Pulmonary artery endothelial cell (primary cell): ENCODE measurements at places on chromosomes 7 and 10.

- no peak for DNase-seq
Measured at GRCh38 chr7:19508821-19509220, 200.0 kb downstream of the POLR1F start.

DNA sequence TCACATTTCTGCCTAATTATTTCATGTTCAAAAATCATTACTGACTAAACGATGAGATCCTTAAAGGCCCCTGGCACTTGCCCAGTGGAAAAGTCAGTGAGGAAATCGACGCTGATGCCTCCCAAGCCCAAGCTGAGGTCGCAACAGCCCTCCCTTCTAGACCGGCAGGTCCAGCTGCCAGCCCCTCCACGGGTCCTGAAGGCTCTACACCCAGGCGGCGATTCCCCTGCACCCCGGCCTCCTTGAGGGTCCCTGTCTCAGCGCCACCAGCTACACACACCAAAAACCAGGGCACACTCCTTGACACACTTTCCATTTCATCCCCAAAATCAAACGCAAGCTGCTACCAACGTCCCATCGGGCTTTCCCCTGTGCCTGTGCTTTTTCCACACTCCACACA is 200.1 kb upstream of the RNF32 start:
- no peak for DNase-seq

- no peak for DNase-seq
Measured at GRCh38 chr7:137626469-137627067, 220.2 kb downstream of the DGKI start.

- DNase-seq: no peak
Measured at GRCh38 chr10:61961278-61961677, 59.8 kb downstream of the ARID5B start.

GRCh38 chr10:74282151-74282847 is 131.3 kb downstream of the ADK start:
- DNase-seq: no peak

GRCh38 chr7:79009647-79010046 is 443.8 kb downstream of the MAGI2 start:
- no peak for DNase-seq

- DNase-seq: no peak
Measured at GRCh38 chr10:132840698-132841614, 55.0 kb upstream of the NKX6-2 start.

DNA sequence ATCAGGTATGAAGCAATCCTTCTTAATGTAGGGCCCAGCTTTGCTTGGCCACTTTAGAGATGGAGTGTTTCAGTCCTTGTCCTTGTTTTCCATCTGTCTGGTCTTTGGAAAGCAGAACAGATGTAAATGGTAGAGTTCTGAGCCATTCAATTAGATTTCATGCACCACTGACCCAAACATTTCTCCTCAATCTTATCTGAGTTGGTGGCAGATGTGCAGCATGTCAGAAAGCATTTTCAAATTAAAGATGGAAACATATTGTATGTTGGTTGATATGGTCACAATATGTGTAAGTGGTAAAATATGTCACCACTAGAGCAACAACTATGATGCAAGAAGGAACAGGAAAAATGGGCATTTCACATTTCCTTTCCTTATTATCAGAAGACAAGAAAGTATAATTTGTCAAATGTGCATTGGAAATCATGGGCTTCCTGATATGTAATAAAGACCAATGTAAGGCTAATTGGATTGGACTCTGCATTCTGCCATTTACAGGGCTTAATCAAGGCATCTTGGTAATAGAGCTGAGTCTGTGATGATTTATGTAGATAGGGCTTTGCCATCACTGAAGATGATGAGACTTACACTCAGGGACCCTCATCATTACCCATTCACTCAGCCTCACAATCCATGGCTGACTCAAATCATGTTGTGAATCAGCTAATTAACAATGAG is 750.7 kb downstream of the NRG3 start:
- no peak for DNase-seq

DNA sequence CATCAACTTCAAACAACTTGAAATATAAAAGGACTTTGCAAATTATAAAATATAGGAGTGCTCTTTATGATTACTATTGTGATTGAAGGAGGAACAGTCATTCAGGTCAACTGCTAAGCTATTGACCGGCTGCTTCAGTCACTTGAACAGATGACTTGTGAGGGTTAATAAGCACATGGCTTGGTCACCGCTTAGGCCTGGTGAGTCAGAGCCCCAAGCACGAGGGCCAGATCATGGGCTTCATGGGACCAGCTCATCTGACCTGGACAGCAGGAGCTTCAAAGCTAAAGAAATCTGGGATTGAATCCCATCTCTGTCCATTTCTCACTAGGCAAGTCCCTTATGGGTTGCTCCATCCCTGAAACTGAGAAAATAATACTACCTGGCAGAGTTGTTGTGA is 60.4 kb upstream of the ADO start:
- no peak for DNase-seq

DNA sequence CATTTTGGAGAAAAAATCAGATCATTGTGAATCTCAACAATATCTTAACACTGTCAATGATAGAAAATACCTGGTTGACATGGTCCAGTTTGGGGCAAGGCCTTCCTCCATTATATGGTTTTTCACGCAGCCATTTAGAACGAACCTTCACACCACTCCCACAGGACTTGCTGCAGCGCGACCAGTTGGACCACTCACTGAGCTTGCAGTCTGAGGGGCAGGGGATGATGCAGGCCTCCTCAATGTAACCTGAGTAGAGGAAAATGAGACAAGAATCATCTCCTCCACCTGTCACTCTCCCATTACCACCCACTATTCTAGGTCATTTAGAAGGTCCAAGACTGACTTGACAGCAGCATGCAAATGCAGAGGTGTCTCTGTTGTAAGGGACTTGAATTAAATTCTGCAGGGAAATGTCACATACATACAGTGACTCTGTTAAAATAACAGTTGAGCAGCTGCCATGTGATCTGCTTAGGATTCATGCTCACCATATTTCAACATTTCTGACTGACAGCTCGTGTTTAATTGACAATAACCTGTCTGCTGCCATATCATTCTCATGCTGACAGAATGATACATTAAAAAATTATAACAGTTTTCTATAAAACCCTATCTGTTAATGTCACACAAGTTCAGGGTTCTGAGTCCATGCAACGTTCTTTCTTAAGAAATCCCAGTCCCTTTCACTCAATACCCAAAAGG is 403.0 kb downstream of the THSD7A start:
- DNase-seq: no peak

DNA sequence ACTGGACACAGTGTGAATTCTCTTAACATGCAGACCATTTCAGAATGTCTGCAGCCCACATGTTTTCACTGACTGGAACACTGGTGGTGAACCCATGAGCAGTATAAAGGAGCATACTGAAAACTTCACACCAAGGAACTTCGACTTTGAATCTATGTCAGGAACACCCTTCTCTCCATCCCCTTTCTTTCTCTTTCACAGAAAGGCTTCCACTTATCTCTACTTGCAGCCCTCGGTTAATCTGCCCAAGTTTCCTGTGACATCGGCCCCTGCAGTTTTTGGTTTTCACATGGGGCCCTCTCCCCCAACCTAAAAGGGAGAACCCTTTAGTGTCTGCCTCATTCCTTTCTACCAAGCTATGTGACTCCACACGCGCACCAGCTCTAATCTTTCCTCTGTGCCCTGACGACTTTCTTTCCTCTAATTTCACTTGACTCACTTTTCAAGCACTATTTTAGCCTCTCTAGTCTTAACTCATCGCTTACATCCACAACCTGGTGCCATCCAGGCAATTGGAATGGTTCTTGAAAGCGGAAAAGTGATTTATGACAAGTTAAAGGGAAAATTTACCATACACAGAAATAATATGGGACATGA is 70.1 kb downstream of the RELN start:
- DNase-seq: no peak

- peak; percentile 41 for DNase-seq
Measured at GRCh38 chr10:25455980-25456567, 281.3 kb downstream of the GPR158 start.

- DNase-seq: no peak
Measured at GRCh38 chr7:55733241-55734140, 129.1 kb downstream of the SEPTIN14 start.

DNA sequence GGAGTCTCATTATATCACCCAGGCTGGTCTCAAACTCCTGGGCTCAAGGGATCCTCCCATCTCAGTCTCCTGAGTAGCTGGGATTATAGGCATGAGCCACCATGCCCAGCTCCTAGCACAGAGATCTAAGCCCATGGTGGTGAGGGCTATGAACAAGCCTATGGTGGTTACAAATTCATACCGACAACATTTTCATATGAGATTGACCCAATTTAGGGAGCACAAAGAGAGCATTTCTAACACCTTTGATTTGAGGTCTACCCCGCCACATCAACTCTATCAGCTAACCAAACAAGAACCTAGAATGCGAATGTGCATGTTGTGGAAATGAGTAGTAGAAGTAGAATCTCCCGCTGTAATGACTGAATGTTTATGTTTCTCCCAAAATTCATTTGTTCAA is 14.2 kb upstream of the PRF1 start:
- DNase-seq: no peak

GRCh38 chr10:62745581-62745980 is 58.9 kb upstream of the ADO start:
- DNase-seq: no peak

DNA sequence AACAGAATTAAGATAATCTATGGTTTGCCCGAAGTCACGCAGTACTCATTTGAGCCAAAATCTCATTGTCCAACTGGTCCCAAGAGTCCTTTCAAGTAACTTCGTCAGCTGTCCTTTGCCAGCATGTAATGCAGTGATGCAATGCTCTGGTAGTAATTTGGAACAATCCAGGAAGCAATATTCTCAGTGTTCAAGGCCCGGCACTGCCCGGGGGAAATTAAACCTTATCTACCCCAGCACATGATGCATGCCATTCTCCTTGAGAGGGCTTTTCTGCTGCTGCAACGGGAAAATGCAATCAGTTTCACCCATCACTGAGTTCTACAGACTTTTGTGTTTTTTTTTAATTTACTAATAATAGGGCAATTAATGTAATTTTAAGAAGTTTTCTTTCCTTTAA is 77.6 kb upstream of the NME8 start:
- DNase-seq: no peak

GRCh38 chr7:116367171-116367813 is 132.2 kb upstream of the CAV2 start:
- no peak for DNase-seq

- no peak for DNase-seq
Measured at GRCh38 chr10:66983475-66983818, 57.6 kb downstream of the LRRTM3 start.

GRCh38 chr7:38411404-38411803 is 138.0 kb upstream of the TARP start:
- DNase-seq: no peak

DNA sequence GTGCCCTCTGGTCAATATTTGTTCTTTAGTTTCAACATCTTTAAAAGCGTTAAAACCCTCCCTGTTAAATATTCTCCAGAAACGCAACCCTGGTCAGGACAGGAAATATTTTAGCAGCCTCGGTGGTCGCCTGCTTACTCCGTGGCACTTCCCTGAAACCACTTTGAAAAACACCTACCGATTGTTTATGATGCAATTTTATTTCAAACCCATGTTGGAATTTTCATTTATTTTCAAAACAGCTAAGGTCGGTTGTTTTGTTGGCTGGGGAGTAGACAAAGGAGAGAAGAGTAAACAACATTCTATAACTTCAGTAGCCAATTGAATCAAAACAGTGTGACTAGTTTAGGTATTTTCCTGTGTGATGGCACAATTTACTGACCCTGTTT is 733 bp upstream of the RBP4 start:
- no peak for DNase-seq

GRCh38 chr7:156751319-156751718 is 110.7 kb downstream of the RNF32 start:
- no peak for DNase-seq

DNA sequence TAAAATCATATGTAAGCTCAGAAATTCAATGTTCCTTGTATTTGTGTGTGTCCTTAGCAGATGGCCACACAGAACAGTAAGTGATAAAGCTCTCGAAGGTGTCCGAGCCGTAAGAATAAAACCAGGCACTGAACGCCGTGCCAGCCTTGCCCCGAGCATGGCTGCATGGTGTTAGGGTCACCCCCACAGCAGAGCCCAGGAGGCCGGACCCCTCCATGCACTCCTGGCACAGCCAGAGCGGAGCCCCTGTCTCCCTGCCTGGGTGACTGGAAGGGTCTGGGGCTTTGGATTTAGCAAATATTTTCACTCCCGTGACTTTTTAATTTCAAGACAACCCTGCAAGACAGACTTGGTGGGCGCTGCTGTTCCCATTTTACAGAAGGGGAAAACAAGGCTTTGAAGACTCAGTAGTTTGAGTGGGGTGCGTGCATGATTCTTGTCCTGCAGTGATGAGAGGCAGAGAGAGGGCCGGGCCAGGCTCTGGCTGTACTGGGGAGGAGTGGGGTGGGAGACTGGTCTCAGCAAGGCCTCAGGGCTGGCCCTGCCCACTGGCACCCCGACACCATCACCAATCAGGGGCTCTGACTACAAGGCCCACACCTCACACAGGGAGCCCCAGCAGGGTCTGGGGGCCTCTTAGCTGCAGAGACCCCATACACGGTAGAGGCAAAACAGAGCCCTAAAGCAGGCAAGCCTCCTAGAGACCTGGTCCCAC is 39.4 kb downstream of the VIPR2 start:
- DNase-seq: no peak

GRCh38 chr10:14524691-14525324 is 194.1 kb upstream of the FRMD4A start:
- no peak for DNase-seq

DNA sequence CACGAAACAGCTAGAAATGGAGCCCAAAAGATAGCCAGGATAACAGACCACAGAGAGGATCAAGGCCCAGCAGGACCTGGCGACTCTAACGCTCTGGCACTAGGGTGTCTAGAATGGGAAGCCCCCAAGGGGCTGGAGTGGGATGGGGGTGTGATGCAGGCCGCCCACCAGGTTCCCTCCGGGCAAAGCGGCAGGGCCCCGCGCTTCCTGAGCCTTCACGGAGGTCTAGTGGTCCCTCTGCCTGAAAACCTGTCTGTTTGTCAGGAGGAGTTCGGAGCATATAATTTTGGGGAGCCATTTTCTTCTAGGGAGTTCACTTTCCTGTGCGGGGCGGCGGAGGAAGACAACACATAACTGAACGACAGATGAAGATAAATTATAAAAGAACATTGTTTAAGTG is 48.2 kb upstream of the FXYD4 start:
- no peak for DNase-seq

DNA sequence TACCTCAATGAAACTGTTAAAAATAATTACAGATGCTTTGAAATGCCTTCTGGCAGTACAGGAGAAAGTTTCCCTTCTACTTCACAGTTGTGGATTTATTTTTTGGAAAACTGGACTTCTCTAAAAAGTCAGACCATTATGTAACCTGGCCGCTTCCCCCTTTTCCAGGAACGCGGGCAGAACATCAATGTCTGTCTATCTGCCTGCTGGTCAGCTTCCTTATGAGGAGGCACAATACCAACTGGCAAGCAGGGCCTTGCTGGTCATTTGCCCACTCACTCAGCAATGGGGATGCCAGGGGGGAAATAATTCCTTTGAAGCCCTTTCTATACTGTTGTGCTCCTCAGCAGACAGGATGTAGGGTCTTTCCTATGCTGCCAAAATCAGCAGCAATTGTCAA is 22.5 kb upstream of the ADRB1 start:
- no peak for DNase-seq
